ENCODE measurements at places on chromosomes 7 and 10.

DNA sequence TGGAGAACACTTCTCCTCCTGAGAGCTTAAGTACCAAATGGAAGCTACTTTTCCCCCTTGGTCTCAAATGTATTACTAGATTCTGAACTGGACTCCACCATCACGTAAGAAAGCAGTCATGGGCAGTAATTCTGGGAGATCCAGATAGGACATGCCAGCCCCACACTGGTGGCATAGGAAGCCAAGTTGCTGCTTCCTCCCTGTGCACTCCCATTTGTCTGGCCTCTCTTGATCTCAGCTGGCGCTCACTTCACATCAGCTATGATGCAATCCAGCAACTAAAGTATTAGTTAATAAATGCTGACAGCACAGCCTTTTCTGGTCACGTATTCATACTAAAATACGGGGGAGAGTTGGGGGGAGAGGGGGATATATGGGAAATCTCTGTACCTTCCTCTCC, 3.4 kb upstream of the IL6 start:
- DNase-seq: no peak

DNA sequence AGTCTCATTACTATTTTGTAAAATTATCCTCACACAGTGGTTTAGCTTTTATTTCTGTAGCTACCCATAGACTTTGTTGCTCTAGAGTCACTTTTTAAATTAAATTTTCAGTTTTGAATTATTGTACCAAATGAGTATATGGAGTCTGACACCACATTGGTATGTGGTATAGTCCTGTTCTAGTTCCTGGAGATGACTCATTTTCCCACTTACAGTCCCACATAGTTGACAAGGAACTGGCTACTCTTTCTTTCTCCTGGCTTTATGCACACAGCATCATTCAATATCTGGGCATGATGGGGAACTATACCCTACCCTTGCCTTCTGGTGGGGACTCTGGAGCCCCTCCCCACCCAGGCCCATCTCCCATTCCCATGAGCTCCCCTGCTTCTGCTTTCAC, 92.6 kb upstream of the RAB11FIP2 start:
- no peak for DNase-seq

GRCh38 chr10:31929261-31930022, 811 bp upstream of the ARHGAP12 start:
- DNase-seq: no peak

DNA sequence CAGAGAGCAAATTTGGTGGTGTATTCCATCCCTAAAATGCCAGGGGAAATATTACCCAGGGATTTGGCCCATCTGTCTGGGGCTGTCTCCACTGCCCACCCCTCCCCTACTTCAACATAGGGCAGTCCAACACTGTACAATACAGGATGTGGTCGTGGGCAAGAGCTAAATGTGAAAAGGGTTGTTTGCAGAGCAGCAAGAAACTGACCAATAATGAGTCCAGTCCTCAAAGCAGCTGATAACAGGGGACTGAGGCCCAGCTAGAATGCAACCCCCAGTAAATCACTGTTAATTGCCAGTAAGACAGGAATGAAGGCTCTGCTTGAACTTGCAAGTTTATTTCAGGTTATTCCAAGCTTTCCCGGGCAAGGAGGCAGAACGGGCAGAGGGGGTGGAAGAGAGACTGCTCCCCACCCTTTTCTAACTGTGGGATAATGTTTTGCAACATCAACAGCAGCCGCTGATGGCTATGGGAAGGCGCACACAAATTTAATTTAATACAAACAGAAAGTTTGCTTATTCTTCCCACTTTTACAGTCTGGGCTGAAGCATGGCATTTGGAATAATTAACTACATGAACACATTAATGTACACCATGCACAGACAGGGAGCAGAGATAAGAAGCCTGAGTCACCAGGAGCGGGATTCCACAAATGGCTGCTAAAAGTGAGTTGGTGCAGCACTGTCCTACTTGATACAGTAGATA, 36.8 kb downstream of the AFAP1L2 start:
- DNase-seq: no peak

- no peak for DNase-seq
Measured at GRCh38 chr7:92691578-92691977, 101.4 kb upstream of the FAM133B start.

GRCh38 chr7:120185940-120186682, 86.9 kb upstream of the KCND2 start:
- no peak for DNase-seq

DNA sequence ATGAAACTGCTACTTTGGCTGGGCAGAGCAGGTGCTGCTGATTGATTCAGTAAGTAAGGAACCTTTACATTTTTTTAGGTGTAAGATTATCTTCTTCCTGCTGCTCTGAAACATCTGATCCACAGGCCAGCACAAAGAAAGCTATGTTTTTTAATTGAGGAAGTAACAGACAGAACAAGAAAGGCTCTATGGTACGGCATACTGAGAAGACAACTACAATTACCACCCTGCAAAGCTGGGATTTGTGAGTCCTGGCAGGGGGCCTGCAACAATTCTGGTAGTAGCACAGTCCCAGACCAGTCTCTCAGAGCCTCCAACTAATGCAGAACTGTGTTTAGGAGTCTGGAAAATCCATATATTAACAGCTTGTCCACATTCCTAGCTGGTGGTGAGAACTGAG, 103.0 kb upstream of the LRRTM3 start:
- no peak for DNase-seq

- DNase-seq: no peak
Measured at GRCh38 chr7:111953611-111954010, 252.6 kb downstream of the DOCK4 start.

- no peak for DNase-seq
Measured at GRCh38 chr10:76444034-76444800, 1012.8 kb downstream of the LRMDA start.

GRCh38 chr7:117808341-117808757, 64.9 kb downstream of the CTTNBP2 start:
- DNase-seq: no peak

GRCh38 chr7:27188386-27189294, 3.6 kb upstream of the HOXA11 start:
- DNase-seq: no peak

DNA sequence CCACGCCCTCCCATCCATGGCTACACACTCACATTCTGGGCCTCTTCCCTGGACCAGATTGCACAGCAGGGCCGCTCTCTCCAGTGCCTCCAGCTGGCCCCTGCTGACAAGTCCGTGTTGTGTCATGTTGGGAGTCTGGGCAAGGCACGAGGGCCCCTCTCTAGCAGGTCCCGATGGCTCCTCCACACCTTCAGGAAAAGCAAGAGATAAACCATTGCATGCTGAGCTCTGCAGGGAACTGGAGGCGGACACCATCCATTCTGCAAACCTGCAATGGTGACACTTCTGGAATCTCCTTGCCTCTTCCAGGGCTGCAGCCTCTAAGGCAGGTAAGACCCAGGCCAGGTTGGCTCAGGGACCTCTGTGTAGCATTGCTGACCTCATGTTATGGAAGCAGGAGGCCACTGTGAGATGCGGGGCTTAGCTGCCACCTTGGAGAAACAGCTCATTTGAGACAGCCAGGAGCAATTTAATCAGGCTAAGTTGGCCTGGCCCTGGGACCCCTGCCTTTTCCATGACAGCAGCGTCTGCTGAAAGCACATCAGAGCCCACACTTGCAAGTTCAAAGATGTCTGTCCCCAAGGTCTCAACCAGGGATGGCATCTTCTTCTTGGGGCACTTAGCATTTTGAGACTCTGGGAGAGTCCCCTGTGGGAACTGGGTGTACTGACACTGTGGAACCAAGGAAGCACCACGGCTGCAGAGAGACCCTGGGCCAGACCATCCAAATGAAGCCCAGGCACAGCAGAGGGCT, 34.2 kb upstream of the LEP start:
- no peak for DNase-seq

DNA sequence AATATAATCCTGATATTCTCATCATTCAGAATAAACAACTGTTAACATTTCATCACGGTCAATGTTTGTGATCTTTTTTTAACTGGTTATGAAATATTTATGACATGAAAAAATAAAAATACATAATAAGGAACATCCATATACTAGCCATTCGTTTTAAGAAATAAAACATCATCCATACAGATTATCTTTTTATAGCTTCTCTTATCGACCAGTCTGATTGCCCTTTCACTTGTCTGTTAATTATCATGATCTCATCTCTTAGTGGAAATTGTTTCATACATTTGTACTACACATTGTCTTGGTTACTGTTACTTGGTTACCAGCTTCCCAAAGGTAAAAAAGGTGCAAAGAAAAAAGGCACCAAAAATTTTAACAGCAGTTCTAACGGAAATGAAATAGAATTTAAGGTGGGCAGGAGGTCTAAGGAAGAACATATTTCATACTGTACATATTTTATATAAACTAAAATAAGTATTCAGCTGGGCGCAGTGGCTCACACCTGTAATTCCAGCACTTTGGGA, 8.4 kb downstream of the ARHGAP21 start:
- DNase-seq: no peak

GRCh38 chr10:57849691-57850357, 417.9 kb downstream of the IPMK start:
- DNase-seq: no peak

- no peak for DNase-seq
Measured at GRCh38 chr7:44998153-44998871, 1.7 kb upstream of the CCM2 start.

All from activated gamma-delta T cell treated with anti-CD3 and anti-CD28 coated beads, Interleukin-2, amount 50 U/mL, for 16 hours (primary cell).